Stimulated activated CD8-positive, alpha-beta memory T cell treated with anti-CD3 and anti-CD28 coated beads, Interleukin-2, amount 100 ng/mL, for 48 hours (primary cell): ENCODE measurements at places on chromosomes 6 and 20.

DNA sequence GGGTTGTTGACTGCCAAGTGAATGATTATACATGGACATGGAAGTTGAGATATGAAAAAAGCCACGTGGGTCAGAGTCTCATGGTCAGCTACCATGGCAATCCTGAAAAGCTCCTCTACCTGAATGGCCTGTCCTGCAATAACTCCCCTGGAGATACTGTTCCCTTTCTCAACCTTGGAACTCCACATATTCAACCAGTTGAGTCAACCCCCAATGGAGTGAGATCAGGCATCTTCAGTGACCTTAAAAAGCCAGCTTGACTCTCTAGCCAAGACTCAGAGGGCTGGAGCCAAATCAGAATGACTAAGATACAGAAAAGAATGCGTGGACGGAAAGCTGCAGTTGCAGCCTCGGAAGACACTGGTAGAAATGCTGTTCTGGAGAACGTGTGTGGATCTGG, 341.3 kb downstream of the FOXA2 start:
- no peak for DNase-seq

- DNase-seq = no peak
These were observed 25.6 kb downstream of the NFYA start for GRCh38 chr6:41098366-41098765.

DNA sequence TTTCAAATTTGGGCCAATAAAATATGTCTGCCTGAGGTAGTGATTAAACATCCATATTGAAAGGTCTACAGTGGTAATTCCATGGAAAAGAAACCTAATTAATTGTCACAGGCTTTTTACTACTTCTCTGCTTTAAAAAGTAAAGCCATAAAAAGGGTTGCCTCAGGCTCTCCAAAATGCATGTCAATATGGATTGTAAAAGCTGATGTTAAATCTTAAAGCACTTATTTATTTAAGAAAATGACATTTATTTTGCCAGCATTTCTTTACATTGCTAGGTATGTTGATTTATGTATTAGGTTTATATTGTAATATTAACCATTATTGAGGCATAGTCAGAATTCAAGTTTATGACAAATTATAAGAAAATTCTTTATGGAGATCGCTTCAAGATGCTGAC, 133.2 kb downstream of the OPN5 start:
- no peak for DNase-seq

DNA sequence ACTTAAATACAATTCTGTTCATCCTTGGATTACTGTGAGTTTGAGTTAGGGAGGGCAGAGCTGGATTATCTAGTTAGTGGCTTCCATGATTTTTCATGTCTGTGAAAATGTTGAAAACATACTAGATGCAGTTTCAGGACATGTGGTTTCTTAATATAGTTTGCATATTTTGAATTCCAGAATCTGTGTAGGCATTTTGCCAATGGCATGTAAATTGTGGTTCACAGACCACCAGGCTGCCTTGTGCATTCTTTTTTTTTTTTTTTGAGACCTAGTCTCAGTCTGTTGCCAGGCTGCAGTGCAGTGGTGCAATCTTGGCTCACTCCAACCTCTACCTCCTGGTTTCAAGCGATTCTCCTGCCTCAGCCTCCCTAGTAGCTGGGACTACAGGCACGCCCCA, 42.8 kb downstream of the CDC5L start:
- DNase-seq = no peak

DNA sequence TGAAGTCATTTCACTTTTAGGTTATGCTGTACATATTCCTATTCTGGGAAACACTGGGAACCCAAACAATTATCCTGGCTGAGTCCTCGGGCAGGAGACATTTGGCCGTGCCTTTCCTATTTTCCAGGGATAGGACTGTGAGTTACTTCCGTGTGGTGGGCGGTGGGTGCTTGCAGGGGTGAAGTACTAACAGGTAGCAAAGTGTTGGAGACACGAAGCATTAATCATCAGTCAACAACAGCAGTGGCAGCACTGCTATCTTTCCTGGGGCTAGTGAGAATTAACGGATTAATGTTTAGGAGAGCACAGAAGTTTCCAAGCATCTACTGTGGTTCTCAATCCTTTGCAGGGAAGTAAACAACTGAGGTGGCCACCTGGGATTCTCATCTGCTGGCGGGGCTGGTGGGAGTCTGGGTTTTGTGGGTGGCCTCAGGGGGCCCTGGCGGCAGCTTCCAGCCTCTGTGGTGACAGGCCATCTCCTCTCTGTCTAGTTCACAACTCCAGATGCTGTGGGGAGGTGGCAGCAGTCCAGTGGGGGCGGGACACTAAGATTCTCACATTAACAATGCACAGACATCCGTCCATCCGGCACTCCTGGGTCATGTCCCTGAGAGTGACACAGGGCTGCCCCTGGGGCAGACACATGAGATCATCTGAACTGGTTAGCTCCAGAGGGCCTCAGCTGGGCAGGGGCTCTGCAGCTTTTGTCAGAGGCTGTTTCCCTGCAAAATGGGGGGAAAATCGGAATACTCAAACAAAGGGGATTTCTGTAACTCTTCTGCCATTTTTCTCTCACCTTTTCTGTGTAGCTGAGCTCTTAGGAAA, 90.9 kb downstream of the GJA10 start:
- no peak for DNase-seq

- no peak for DNase-seq
These were observed 148.9 kb downstream of the NFATC2 start for GRCh38 chr20:51393571-51393970.

- no peak for DNase-seq
These were observed 70.2 kb downstream of the KCNB1 start for GRCh38 chr20:49412254-49412653.

DNA sequence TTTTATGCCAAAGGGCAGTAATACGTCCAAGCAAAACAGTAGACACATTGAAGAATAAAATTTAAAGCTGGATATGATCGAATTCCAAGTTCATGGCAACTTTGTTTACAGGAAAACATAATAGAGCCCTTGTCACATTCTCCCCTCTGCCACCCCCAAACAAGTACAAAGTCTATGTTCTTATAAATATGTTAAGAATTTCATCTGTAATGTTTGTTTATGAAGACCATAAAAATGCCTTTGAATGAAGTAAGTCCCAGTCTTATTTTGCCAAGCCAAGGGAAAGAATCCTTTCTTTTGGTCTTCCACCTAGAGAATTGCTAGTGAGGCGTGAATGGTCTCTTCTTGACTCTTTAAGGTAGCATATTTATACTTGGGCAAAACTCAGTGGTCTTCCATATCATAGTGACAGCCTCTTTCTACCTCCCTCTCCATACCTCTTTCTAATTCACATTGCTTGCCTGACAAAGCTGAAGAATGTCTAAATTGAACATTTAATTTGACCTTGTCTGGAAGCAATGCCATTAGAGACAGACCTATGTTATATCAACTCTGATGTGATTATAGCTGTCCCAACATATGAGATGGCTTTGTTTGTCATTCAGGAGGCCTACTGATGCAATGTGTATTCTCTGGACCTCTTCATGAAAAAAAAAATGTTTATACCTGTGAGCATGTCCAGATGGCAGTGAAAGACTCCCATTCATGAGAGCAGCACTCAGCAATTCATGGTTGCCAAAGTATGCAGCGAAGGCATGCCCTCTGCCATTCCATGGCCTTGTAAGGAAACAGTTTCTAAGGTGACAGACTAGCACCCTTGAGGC, 70.6 kb upstream of the CCN2 start:
- no peak for DNase-seq

DNA sequence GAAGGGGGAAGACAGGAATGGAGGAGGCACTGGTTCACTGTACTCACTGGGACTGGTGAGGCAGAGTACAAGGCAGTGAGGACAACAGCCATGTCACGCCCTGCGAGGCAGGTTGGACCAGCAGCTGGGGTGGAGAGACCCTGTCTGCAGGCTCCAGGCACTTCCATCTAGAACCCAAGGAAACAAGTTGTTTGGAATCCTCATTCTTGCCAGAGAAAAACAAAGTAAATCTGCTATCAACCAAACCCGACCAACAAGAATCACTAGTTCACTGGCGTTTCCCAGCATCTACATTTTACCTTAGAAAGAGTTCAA, 98.5 kb upstream of the CDYL start:
- no peak for DNase-seq

- no peak for DNase-seq
These were observed 201.6 kb upstream of the JARID2 start for GRCh38 chr6:15044146-15044882.

GRCh38 chr20:52654567-52654966, 317.6 kb upstream of the TSHZ2 start:
- no peak for DNase-seq

GRCh38 chr6:2072453-2072852, 173.0 kb downstream of the GMDS start:
- DNase-seq = no peak

- DNase-seq = no peak
These were observed 79.5 kb downstream of the CDH4 start for GRCh38 chr20:61331543-61331942.

DNA sequence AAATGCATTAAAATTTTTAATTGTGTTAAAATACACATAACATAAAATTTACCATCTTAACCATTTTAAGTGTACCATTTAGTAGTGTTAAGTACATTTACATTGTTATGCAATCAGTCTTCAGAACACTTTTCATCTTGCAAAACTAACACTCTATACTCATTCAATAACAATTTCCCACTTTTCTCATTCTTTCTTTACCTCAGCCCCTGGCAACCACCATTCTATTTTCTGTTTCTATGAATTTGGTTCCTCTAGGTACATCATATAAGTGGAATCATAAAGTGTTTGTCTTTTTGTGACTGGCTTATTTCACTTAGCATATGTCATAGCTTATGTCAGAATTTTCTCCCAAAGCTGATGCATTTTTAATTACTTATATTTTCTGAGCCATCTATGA, 32.2 kb downstream of the PCMT1 start:
- DNase-seq = no peak

- no peak for DNase-seq
These were observed 341.3 kb downstream of the TAF4 start for GRCh38 chr20:61724376-61724775.

GRCh38 chr6:31559958-31560696, 12.0 kb upstream of the LTA start:
- no peak for DNase-seq

DNA sequence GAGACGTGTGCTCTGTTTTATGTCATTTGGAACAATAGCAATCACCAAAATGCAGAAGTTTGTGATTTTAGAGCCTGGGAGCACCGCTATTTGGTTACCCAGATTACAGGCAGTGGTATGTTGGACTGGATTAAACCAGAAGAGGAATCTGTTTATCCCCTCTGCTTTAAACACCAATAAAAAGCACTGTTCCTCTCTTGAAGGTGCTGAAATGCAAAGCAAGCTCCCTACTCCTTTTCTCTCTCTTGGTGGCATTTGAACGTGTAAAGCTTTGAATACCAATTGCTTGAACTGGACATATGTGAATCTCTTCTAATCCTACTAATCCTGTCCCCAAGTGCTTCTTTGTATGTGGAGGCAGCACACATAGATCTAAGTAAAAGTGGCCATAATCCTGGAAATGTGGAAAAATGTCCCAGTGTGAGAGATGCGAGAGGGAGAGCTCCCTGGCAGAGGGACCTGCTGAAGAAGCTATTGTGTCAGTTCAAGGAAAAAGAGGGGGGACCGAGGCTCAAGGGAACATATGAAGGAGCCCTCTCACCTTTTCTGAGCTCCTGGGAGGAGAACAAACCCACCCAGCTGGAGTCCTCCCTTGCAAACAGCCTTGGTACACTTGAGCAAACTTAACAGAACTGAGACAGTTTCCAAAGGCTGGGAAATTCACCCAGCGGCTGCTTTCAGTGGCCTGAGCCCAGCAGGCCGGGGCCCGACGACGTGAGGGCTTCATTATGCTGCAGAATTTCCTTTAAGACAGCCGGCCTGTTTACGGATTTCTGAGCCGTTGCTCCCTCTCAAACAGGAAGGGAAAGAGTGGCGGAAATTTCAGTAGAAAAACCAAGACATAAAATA, 18.8 kb upstream of the OLIG3 start:
- DNase-seq = no peak

GRCh38 chr6:130409418-130410100, 43.7 kb downstream of the TMEM200A start:
- no peak for DNase-seq

DNA sequence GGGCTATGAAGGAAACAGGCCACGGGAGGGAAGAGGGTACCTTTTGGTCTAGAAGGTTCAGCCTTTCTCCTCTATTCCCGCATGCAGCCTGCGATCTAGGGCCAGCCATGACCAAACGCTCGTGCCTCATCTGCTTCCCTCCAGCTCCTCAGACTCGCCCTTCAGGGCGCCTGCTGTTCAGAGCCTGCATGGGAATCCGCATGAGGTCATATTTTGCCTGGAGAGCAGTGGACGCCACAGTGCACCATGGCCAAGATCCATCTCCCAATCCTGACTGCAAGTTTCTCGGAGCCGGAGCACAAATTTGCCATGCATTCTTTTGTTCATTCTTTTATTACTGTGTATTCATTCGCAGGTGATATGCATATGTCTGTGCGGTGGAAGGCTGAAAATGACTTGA, 608.1 kb downstream of the QKI start:
- no peak for DNase-seq

GRCh38 chr6:77456531-77457248, 6.6 kb downstream of the HTR1B start:
- no peak for DNase-seq

DNA sequence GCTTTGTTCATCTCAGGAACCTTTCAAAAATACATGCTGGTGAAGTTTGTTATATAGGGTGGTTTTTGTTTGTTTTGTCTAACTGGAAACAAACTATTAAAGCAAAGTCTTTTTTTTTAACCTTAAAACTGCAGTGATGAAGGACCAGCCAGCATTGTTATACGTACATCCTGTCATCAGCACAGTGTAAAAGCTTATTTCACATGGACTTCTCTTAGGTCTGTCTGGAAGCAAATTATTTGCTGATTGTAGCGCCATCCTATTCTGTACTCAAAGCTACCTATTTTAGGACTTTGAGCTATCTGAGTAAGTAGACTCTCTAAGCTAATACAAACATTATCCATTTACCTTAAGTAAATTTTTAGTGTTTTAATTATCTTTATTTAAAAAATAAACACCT, 61.7 kb downstream of the SNX9 start:
- DNase-seq = no peak

DNA sequence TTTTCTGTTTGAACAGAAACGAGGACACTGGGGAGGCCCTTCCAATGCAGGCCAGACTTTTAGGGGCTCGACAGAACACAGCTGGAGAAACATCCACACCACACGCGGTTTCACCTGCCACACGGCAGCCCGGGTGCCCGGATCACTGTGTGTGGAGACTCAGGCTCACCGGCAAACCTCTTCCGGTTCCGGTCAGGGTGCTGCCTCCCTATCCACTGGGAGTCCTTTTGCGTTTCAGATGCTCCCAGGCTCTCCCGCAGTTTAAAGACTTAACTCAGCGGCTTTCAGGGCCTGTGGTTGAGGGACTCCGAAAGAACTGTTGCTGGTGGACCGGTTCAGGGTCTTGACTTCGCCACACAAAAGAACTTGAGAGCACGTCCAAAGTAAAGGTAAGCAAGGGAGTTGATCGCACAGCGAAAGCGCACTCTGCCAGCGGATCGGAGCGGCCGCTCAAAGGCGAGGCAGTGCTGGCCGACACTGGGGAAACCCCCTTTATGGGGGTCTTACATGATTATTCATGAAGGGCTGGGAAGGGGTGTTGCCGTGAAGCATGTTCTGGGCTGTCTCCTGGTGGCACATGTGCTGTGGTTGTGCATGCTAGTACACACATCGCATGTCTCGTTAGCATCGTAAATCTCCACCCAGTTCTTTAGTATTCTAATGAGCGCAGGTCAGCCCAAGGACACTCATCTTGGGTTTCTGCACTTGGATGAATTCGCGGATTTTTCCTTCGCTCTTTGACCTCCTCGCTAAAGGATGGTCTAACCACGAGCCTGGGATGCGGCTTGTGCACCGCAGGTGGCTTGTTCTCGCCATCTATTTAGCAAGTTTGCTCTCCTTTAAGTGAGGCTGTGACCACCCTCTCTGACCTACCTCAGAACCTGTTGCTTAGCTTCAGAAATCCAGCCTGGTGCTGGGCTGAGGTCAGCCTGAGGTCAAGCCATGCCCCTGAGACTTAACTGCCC, 180.3 kb downstream of the CDH26 start:
- peak; percentile 13 for DNase-seq
